ENCODE measurements at places on chromosomes 16 and 17.

GRCh38 chr16:68283801-68284598 lies 19.7 kb downstream of the SLC7A6 start:
- no peak for DNase-seq

GRCh38 chr17:72943826-72944689 lies 148.4 kb downstream of the SLC39A11 start:
- DNase-seq: no peak

DNA sequence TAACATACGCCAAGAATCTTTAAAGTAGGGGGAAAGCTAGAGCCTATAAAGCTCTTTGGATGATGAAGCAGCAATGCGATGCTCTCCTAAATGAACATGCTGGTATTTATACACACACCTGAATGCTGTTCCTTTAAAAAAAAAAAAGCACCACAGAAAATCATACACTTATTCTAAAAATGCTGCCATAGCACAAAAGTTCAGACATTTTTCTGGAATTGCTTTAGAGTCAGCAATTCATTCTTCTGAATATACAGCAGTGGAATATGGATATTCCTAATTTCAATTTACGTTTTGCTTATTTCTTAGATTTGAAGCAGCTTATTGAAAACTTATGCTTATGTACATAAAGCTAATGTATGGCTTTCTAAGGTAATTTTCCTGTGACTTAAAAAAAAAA lies 3.1 kb downstream of the CSNK2A2 start:
- no peak for DNase-seq

- no peak for DNase-seq
Observed at GRCh38 chr16:89367538-89367915, 122.8 kb downstream of the ANKRD11 start.

- no peak for DNase-seq
Observed at GRCh38 chr17:77345260-77345910, 204.6 kb downstream of the SEC14L1 start.

DNA sequence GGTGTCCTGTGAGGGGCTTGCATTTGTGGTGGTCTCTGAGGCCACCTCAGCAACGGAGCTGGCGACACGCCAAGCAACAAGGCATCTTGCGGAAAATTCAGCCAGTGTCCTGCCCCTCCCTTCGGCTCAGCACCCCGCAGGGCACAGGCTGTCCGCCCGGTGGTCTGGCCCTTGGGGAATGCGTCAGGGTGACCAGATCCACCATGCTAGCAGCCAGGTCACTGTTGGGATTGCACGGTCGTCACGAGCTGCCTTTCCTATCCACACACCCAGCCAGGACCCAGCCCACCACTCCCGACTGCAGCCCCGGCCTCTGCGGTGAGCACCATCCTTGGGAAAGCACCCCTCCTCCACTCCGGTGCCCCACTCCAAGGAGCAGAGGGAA lies 221.2 kb downstream of the NTN1 start:
- no peak for DNase-seq

DNA sequence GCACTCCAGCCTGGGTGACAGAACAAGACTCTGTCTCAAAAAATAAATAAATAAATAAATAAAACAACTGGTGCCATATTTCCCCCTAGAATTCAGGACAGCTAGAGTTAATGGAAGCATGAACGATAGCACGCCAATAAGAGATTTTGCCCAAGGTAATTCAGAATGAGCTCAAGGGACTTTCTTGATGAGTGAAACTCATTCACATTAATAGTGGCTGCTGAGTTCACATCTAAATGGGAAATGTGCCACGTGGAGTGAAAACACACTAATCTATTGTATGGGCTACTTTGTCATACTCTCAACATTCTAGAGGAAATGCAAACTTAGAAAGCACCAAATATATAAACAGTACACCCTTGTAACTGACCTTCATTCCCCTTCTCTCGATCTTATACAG lies 47.4 kb upstream of the PSMD7 start:
- no peak for DNase-seq

GRCh38 chr16:13139661-13140241 lies 238.4 kb downstream of the SHISA9 start:
- no peak for DNase-seq

DNA sequence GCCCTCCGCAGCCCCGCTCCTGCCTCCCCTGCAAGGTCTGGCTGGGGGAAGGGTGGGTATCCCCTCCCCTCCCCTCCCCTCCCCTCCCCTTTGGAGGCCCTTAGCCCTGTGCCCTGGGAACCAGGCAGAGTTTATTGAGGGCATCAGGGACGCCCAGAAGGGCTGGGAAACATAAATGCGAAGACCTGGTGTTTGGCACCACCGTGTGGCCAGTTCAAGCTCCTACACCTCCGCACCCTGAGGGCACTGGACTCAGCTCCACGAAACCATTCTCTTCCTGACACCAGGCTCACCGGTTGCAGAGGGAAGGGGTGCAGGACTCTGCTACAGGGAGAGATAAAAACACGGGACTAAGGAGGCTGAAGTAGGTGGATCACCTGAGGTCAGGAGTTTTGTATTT lies 1.0 kb upstream of the AIPL1 start:
- DNase-seq: no peak

DNA sequence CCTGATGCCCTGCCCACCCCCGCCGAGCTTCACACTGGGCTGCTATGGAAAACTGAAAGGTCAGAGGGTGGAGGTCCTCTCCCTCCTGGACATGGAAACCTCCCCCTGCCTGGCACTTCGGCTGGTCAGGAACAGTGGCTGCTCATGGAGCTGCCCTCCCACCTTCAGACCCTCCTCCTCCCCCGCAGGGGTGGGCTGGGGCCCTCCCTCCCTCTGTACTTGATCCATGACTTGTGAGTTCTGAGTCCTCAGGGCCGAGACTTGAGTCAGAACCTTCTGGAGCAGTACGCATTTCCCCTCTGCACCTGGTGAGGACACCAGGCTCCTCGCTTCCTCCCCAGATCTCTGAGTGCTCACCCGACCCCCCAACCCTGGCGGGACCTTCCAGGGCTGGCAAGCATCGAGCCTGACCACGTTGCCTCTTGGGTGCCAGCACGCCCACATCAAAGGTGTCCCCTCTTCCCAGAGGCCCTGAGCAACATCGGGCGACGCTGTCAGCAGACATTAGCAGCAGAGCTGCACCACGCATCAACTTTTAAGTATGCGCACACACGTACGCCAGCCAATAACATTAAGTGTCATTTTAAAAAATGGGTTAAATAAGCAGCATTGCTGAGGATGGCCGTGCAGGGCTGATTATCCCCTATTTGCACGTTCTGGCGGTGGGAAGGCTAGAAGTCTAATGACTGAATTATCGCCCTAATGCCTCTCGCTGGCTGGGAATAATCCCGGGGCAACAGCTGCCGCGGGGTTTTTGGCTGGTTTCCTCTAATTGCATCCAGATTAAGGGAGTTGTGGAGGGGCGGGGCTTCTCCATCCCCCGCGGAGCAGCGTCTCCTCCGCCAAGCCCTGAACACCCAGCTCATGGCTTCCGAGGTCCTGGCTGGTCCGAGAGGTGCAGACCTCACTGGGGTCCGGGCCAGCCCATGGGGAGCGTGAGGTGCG lies 98.0 kb downstream of the TBC1D16 start:
- DNase-seq: no peak

DNA sequence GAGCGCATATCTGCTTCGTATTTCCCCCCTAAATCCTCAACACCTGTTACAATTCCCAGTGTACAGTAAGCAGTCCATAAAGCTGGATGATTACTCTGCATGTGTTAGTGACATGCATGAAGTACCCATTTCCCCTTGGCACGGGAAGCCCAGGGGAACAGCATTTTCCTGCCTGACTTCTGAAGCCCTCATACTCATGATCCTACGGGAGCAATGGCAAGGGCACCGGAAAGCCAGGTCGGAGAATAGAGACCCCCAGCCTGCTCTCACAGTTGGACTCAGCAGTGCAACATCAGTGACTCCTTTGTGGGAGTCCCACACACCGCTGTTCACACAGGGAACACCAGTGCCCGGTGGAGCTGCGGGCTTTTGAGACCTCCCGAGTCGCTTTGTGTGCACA lies 336.9 kb downstream of the CDH13 start:
- no peak for DNase-seq

DNA sequence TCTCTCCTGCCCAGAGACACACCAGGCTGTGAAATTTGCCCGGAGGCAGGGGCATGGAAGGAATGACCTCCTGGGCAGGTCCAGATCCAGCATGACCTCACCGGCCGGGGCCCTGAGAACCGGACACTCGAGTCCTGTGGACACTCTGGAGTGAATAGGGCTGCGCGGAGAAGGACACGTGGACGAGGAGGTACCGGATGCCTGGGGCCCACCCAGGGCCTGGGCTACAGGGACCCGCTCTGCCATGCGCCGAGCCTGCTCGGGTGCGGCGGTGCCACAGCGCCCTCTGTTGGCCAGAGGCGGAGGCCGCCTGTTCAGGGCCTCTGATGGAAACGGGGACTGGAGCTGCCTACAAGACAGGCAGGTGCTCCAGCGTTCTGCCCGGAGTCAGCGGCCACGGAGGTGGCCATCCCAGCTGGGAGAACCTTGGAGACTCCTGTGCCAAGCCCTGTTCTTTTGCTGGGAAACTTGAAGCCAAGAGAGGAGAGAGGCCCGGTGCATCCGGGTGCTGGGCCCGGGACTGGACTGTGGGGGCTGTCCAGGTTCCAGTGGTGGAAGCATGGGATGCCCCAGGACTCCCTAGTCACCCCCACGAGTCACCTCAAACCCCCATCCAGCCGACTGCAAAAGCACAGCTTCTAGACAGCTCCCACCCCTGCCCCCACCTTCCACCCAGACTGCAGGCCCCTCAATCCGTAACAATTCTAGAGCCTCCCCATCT lies 19.3 kb upstream of the NXPH3 start:
- peak; percentile 35 for DNase-seq

GRCh38 chr17:27810902-27811557 lies 10.7 kb upstream of the NOS2 start:
- DNase-seq: no peak

DNA sequence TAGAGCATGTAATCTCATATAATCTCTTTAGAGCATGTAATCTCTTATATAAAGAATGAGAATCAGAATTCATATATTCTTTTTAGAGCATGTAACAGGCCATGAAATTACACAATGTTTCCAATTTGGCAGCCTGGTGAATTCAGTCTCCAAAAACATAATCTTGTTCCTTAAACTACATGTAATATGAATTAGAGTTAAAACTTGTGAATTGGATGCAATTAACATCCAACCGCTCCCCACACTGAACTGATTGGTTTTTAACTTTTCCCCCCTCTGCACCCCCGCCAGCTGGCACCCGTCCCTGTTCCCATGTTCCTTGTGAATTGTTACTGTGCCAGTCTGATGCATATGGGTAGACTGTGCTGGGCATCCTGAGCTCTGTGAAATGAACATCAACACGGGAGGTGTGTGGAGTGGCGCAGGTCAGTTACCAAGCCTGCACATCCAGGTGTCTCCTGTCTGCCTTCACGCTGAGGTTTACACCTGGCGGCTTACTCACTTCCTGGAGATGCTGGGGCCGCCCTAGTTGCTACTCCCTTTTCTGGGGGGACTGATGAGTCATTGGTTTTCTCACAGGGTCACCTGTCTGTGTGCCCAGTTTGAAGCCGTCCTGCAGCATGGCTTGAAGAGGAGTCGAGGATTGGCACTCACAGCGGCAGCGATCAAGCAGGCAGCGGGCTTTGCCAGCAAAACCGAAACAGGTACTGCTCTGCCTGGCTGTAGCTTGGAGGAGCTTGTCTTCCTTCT lies 50.4 kb downstream of the SNX29 start:
- DNase-seq: peak; percentile 10

GRCh38 chr16:28200661-28201060 lies 11.1 kb downstream of the XPO6 start:
- DNase-seq: no peak

- no peak for DNase-seq
Observed at GRCh38 chr16:12099451-12100123, 123.1 kb downstream of the SNX29 start.

GRCh38 chr17:9509236-9509816 lies 66.3 kb downstream of the STX8 start:
- DNase-seq: no peak

GRCh38 chr16:67669499-67670101 lies 3.0 kb downstream of the C16orf86 start:
- no peak for DNase-seq

- DNase-seq: no peak
Observed at GRCh38 chr16:51440131-51440889, 289.2 kb upstream of the SALL1 start.

- no peak for DNase-seq
Observed at GRCh38 chr17:61416211-61416539, 16.5 kb downstream of the TBX2 start.

DNA sequence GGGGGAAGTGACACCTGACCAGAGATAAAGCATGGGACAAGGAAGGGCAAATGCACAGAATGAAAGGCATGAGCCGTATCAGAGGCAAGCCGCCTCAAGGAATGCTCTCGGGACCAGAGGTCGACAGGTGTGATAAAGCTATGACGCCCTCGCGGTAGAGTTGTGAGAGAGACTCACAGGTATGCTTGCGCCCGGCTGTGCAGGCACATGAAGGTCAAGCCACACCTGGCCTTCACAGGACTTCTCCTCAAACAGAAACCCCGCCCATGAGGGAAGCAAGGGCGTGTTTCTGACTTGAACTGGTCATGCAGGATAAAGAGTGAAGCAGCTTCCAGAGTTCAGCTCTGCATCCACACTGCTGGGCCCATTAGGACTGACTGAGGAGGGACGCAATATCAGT lies 7.8 kb downstream of the NCBP3 start:
- DNase-seq: no peak

DNA sequence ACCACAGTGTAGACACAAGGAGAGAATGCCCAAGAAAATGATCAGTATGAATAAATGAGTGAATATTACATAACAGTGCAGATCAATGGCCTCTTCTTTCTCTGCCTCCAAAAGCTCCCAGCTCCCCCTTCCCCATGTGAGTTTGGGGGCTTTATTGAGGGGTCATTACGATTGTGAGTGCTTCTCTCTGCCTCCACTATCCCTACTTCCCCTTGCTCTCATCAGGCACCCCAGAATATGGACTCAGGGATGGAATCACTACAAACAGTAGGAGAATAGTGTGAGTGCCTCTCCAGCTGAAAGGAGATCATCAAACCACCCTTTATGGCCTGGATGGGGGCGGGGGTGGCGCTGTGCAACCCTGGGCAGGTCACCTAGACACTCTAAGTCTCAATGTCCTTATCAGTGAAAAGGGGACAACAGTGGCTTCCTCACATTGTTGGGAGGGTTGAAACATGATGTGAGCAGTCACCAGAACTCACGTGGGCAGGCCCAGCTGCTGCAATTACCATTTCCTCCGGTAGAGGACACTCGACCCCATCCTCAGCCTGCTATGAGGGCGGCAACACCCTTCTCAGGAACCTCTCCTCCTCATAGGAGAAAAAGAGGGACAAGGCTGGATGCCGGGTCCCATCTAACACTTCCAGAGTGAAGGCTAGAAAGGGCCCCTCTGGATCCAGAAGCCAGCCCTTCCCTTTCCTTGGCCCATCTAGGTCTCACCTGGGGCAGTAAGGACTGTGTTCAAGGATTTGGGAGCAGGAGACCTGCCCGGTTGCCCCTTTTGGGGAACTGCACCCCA lies 2.1 kb upstream of the EPOP start:
- peak; percentile 50 for DNase-seq

- no peak for DNase-seq
Observed at GRCh38 chr17:57114085-57114673, 29.1 kb downstream of the AKAP1 start.

All from NCI-H2081 treated with DMSO at 0.1 percent for 48 hours (cell line).